Activated CD4-positive, alpha-beta T cell treated with anti-CD3 and anti-CD28 coated beads for 36 hours (primary cell): ENCODE measurements at places on chromosomes 6 and 20. TPM values are rescaled to one million over a fixed set of nuclear protein-coding genes. Genes with fewer than 3 reads are reported as not detected.

The LPA gene
- not detected for total RNA-seq

The PEX6 gene
- 10.7 TPM for total RNA-seq

- no peak overlapping the region for H3K27ac ChIP-seq
- peaks cover 3% of the 10 kb centered on the region for H3K36me3 ChIP-seq
- no peak overlapping the region for H3K4me3 ChIP-seq
- H3K27me3 ChIP-seq, result no peaks in the 10 kb centered on the region
- peaks cover 26% of the 10 kb centered on the region for H3K4me1 ChIP-seq
- DNase-seq, result no peak
Measured at GRCh38 chr6:139265512-139266190, 26.1 kb downstream of the TXLNB start.

DNA sequence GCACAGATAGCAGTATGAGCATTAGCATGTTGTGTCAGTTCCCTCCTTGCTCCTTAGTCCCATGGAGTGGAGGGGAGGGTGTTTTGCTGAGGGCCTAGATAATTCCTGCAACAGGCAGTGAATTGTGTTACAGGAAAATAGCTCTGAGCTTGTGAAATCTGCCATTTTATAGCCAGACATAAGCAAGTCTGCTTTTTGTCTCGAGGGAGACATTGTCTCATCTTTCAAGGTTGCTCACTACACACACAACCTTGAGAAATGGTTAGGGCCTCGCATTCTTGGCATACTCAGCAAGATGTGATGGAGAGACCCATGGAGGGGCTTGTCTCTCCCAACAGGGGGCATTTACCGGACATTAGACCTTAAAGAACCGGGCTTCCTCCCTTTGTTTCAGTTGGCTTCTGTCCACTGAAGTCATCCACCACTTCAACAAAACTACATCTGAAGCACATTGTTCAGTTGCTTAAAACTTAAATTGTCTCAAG lies 108.0 kb upstream of the FOXO3 start:
- peaks cover 29% of the 10 kb centered on the region for H3K27me3 ChIP-seq
- H3K36me3 ChIP-seq, result no peaks in the 10 kb centered on the region
- no peak overlapping the region for H3K27ac ChIP-seq
- no peak for DNase-seq

GRCh38 chr6:146364816-146365594 lies 178.6 kb upstream of the RAB32 start:
- H3K27me3 ChIP-seq, result peaks cover 4% of the 10 kb centered on the region
- no peak overlapping the region for H3K27ac ChIP-seq
- no peak overlapping the region for H3K4me3 ChIP-seq
- H3K4me1 ChIP-seq, result peaks cover 5% of the 10 kb centered on the region

- H3K27ac ChIP-seq, result no peak overlapping the region
- no peaks in the 10 kb centered on the region for H3K36me3 ChIP-seq
- DNase-seq, result no peak
Measured at GRCh38 chr6:21295506-21296240, 297.9 kb upstream of the SOX4 start.

DNA sequence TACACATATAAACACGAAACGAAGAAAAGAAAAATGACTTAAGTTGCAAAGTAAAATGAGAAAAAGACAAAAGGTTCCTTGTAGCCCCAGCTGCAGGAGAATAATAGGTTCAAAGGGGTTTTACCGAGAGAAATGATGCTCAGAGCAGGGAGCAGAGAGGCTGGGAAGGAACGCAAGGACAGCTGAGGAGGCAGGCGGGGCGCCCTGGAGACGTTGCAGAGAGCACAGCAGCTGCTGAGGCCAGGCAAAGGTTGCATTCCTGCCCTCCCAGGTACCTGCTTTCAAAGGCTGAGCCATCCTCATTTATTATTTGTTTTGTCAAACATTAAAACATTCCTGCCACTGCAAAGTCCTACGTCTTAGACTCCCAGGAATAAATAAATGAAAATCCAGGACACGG lies 16.2 kb upstream of the VAPB start:
- no peak for DNase-seq
- H3K36me3 ChIP-seq, result no peaks in the 10 kb centered on the region
- no peaks in the 10 kb centered on the region for H3K4me1 ChIP-seq
- no peak overlapping the region for H3K4me3 ChIP-seq
- H3K27me3 ChIP-seq, result peaks cover 6% of the 10 kb centered on the region
- H3K27ac ChIP-seq, result no peak overlapping the region

DNA sequence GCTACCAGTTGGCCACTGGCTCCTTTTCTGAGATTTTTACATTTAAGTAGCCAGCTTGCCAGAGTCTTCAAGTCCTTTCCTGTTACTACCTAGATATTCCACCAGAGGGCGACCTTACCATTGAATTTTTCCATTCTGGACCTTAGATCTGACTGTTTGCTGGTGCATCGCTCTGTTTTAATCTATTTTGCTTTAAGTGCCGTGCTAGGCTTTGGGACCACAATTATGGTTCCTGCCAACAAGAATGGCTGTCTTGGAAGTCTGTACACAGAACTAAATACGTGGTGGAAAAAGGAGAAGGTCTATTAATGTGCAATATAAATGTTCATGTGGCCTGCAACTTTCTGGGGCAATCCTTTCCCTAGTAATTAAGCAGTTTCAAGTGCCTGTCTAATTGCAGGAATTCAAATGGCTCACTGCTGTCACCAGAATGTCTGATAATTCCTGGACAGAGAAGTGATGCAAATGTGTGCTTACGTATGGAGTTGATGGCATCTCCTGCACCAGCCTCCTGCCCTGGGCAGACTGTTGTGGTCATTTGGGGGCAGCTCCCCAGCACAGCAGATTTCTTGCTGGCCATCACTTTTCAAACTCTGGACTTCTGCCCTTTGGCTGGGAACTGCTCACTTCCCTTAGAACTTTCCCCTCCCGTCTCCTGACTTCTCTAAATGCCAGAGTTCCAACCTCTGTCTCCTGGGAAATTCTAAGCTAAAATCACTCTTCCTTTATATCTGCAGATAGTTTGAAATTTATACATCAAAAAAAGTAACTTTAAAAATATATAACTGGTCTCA lies 5.6 kb upstream of the HLA-DOA start:
- H3K4me1 ChIP-seq, result peaks cover 23% of the 10 kb centered on the region
- H3K27ac ChIP-seq, result no peak overlapping the region
- no peaks in the 10 kb centered on the region for H3K36me3 ChIP-seq
